ENCODE measurements at places on chromosomes 13 and 19. TPM values are rescaled to one million over a fixed set of nuclear protein-coding genes. Genes with fewer than 3 reads are reported as not detected.

ZNF160 gene
- 16.6 TPM for total RNA-seq

ZNF625 gene
- total RNA-seq = 6.3 TPM

RNF113B gene
- total RNA-seq = not detected

PLPP2 gene
- total RNA-seq = 0.82 TPM

SLC7A9 gene
- total RNA-seq = not detected

AMH gene
- total RNA-seq = 0.98 TPM

CASP14 gene
- total RNA-seq = not detected

FLT1 gene
- total RNA-seq = 40.0 TPM

KLK14 gene
- total RNA-seq = 0.35 TPM

DIRAS1 gene
- 36.5 TPM for total RNA-seq

SPACA4 gene
- total RNA-seq = not detected

VSTM2B gene
- total RNA-seq = not detected

PLEKHF1 gene
- 32.4 TPM for total RNA-seq

NOVA2 gene
- total RNA-seq = 3.9 TPM

SPRY2 gene
- total RNA-seq = 38.9 TPM

OR7D2 gene
- not detected for total RNA-seq

LILRA1 gene
- not detected for total RNA-seq

ZNF506 gene
- total RNA-seq = 14.2 TPM

ATP1A3 gene
- total RNA-seq = 223 TPM

ZNF761 gene
- total RNA-seq = 3.8 TPM

TBC1D4 gene
- total RNA-seq = 64.3 TPM

CGB1 gene
- total RNA-seq = not detected

KCNJ14 gene
- 0.26 TPM for total RNA-seq

MCEMP1 gene
- 0.70 TPM for total RNA-seq

NLRP11 gene
- not detected for total RNA-seq

EMC10 gene
- 94.9 TPM for total RNA-seq

CLEC17A gene
- total RNA-seq = not detected

SIAH3 gene
- not detected for total RNA-seq

CGB5 gene
- not detected for total RNA-seq

CCDC169 gene
- total RNA-seq = 0.28 TPM

GARIN5A gene
- 1.4 TPM for total RNA-seq

WTIP gene
- 32.3 TPM for total RNA-seq

TEX101 gene
- not detected for total RNA-seq

ANGPTL4 gene
- 32.6 TPM for total RNA-seq

TMEM238 gene
- total RNA-seq = not detected

MYH14 gene
- total RNA-seq = 40.9 TPM

SERPINE3 gene
- not detected for total RNA-seq

DEDD2 gene
- total RNA-seq = 24.8 TPM

SDHAF1 gene
- 30.8 TPM for total RNA-seq

TMED1 gene
- 50.9 TPM for total RNA-seq

ZNF43 gene
- total RNA-seq = 5.9 TPM

ZNF155 gene
- total RNA-seq = 5.7 TPM

ARHGAP45 gene
- 12.8 TPM for total RNA-seq

KLK11 gene
- 24.4 TPM for total RNA-seq

TCF3 gene
- total RNA-seq = 28.7 TPM
